ENCODE measurements at places on chromosomes 7 and 10.
A peak's percentile ranks its signal among the peaks of the same experiment; 100 is the strongest.

DNA sequence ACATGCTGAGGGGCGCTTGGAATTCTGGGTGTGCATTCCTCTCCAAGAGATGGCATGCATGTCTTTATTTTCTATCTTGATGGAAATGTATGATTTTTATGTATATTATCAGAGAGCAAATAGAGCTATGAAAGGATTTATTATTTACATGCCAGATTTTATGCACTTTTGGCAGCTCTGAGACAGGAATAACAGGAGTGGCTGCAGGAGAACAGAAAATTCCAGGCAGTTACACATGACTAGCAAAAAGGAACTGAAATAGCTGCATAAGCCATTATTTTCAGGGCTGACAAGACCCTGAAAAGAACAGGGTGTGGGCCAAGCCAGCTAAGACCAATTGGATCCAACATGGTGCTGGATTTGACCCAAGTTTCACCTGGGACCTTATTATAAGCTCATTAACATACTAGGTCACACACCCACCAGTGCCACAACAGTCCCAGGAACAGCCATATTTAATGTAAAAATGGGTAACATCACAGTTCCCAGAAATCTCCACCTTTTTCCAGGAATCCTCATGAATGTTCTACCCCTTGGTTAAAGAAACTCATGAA is 43.2 kb upstream of the ACSL5 start:
- no peak overlapping the region for H3K4me3 ChIP-seq
- H3K36me3 ChIP-seq: no peaks in the 10 kb centered on the region
- no peak for DNase-seq
- H3K4me1 ChIP-seq: peaks cover 22% of the 10 kb centered on the region
- no peaks in the 10 kb centered on the region for H3K27me3 ChIP-seq

DNA sequence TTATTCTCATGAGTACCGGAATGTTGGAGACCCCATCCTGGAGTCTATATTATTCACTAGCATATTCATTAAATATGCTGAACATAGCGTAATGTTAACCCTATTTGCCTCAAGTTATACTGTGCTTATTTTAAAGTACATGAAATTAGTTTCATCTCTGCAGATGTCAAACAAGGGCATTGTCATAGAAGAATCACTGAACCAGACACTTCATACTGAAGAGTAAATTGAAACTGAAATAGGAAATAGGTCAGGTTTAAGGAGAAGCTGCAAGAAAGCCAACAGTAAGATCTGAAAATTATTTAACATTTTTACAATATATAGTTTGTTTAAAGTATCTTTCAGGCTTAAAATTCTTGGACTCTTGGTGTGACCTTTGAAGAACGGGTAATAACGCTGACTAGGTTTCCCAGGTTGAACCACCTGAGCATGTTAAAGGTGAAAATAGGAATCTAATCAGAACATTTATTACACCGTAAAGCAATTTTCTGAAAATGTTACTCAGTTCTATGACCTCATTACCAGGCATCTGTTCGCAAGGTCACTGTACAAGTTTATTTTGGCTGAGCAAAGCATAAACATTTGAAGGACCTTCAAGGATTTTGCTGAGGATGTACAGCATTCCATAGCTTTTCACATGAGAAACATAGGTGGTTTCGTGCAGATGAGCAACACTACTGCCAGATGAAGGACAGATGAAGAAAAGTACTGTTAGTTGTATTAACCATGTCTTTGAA is 82.7 kb downstream of the REEP3 start:
- H3K4me1 ChIP-seq: no peaks in the 10 kb centered on the region
- peaks cover 16% of the 10 kb centered on the region for H3K36me3 ChIP-seq
- H3K4me3 ChIP-seq: no peak overlapping the region
- H3K27me3 ChIP-seq: no peaks in the 10 kb centered on the region
- no peak overlapping the region for H3K27ac ChIP-seq

DNA sequence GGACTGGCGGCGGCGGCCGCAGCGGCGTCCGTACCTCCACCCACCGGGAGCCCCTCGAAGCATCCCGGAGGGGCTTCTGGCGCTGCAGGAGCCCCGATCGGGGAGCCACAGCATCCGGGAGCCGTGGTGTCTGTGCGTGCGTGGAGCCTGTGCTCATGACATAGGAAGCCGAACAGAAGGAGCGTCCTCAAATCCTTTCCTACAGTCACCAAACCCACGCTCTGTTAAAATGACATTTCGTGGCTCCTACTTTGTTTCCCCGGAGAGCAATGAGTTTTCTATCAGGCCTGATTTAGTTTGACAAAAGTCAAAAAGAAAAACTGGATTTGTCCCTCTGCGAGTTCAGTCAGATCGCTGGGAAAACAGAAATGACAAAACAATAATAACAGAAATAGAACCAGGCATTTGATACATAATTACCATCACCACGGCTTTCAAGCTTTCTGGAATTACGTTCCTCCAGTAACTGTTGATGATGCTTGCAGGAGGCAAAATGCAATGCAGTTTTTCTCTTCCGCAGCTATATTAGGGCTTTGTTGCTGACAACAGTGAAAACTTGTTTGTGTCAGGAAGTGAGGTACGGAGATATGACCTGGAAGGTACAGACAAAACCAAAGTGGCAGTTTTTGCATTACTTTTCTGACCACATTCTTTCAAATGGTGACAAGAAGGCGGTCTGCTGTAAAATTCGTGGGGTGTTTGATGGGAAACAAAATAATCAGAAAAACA is 219.3 kb upstream of the MKLN1 start:
- H3K27ac ChIP-seq: peak overlapping the region; percentile 99
- H3K4me1 ChIP-seq: peaks cover 29% of the 10 kb centered on the region
- H3K36me3 ChIP-seq: no peaks in the 10 kb centered on the region
- peak overlapping the region; percentile 92 for H3K4me3 ChIP-seq

DNA sequence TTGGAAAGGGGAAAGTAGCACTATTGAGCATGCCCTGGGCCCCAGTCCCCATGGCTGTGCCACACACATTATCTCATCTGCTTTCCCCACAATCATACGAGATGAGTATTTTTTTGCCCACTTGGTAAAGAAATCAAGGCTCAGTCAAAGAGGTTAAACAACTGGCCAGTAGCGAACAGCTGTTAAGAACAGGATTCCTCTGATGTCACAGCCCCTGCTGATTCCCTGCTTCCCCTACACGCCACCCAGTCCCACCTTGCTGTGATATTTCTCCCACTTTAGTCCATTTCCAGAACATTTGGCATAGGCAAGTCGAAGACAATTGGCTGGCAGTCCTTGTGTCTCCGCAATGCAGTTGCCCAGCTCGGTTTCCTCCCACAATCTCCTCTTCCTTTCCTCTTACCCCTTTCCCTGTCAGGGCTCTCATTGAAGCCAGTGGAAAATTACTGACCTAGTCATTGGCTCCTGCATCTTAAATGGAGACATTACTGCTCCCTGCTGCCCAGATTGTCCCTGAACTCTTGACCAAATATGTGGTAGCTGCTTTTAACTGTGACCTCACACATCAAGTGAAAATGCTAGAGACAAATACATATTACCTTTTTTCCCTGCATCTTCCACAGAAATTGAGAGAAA is 56.5 kb upstream of the EEPD1 start:
- no peak overlapping the region for H3K4me3 ChIP-seq
- no peak overlapping the region for H3K27ac ChIP-seq
- no peaks in the 10 kb centered on the region for H3K27me3 ChIP-seq
- H3K36me3 ChIP-seq: no peaks in the 10 kb centered on the region
- DNase-seq: no peak
- H3K4me1 ChIP-seq: no peaks in the 10 kb centered on the region
